ENCODE measurements at places on chromosomes 6 and 20. TPM values are rescaled to one million over a fixed set of nuclear protein-coding genes. Genes with fewer than 3 reads are reported as not detected.

Gene C4A
- total RNA-seq, result 0.83 TPM

Gene FAM83C
- total RNA-seq, result 0.14 TPM

Gene NRN1
- total RNA-seq, result 0.59 TPM

Gene ATP9A
- total RNA-seq, result 12.2 TPM

Gene SOX18
- total RNA-seq, result 2.7 TPM

Gene OR2H1
- not detected for total RNA-seq

Gene SAMD5
- total RNA-seq, result 0.43 TPM

Gene KHDC1L
- not detected for total RNA-seq

Gene PRIM2
- 10.3 TPM for total RNA-seq

Data from A549 treated with Hydrocortisone at 1 μM for 4 hours (cell line).